H1 (cell line): ENCODE measurements at places on chromosomes 7 and 10.

DNA sequence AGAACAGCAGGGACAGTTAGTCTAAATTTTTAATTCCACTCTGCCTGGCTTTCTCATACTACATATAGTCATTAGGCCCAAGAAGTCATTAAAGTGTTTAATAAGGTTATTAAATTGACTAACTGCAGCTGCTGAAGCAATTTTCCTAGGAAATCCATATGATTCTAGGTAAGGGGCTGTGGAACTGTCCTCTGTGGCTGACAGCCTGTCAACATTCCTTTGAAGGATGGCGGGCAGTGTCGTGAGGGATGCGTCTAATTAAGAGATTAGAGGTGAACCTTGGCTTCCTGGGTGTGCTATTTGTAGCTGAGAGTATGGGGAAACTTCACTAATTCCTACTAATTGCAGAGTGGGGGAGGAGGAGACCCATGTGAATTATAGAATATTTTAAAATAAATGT is 64.6 kb downstream of the SNX10 start:
- DNase-seq = no peak

DNA sequence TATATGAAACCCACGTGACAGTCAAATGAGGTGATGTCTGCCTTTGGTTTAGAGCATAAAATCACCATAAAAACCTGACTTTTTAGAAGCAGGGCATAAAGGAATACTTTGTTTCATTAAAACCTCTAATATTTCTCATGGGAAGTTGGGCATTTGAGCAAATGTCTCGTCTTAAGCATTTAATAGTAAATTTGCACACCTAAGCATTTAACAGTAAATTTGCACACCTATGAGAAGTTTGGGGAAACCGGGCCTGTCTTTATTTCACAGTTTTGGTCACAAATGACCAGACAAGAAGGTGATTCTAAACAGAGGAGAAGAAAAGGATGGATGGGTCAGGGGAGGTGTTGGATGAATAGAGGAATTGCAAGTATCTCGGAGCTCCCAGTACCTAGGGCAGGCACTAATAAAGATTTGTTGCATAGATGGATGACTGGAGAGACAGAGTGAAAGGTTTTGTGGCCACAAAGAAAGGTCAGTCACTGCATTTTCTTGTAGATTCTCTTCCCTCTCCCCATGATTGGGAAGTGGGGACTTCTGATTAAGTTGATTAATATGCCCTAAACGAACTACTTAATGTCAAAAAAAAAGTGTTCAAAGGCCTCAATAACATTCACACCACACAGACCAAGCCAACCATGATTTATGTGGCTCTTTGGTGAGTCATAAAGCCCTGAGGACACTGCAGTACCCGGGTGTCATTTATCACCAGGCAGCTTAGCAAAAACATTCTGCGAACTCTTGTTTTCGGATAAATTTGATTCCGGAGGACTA is 158.2 kb downstream of the SPAG6 start:
- DNase-seq = no peak

- DNase-seq = no peak
These were observed 80.7 kb downstream of the MMRN2 start for GRCh38 chr10:86876748-86877147.

DNA sequence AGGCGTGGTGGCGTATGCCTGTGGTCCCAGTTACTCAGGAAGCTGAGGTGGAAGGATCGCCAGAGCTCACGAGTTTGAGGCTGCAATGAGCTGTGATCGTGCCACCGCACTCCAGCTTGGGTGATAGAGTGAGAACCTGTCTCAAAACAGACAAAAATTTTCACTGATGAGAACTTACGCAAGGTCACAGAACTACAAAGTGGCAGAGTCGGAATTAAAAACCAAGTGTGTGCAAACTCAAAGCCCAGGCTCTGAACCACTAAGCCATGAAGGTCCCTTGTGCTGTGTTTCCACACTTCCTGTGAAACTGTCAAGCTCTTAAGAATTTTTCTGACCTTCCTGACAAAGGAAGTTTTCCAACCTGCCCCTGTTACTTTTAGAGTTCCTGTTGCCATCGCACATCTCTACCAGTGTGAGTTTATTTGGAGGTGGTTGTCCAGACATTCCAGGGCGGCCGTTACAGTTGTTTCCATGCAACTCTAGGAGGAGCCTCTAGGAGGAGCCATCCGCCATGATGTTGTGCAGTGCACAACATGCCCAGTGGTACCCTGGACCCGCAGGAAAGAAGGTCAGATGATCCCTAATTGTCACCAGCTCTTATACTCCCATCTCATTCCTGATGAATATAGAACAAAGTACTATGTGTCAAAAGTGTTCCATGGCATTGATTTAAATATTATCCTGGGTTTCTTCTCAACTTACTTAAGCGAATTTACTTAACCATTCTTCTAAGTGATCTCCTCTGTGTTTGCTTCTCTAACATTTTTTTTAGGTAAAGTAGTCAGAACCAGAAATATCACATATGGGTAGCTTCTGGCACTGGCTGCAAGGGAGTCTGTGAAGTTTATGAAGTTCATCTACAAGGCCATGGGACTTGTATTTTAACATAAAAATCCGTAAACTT is 49.0 kb upstream of the LYZL1 start:
- DNase-seq = no peak
